ENCODE measurements at places on chromosomes 4 and X. TPM values are rescaled to one million over a fixed set of nuclear protein-coding genes. Genes with fewer than 3 reads are reported as not detected.

GRCh38 chrX:87728024-87728423 is 210.4 kb downstream of the KLHL4 start:
- no peaks in the 10 kb centered on the region for H3K4me1 ChIP-seq
- H3K27me3 ChIP-seq, result no peaks in the 10 kb centered on the region
- DNase-seq, result no peak

- H3K4me1 ChIP-seq, result peaks cover 39% of the 10 kb centered on the region
- peaks cover 39% of the 10 kb centered on the region for H3K36me3 ChIP-seq
- peak; percentile 21 for DNase-seq
- H3K27me3 ChIP-seq, result peaks cover 24% of the 10 kb centered on the region
Measured at GRCh38 chrX:40091691-40092421, 5.9 kb downstream of the BCOR start.

Gene ADGRG4
- total RNA-seq, result not detected

- DNase-seq, result no peak
- H3K27me3 ChIP-seq, result no peaks in the 10 kb centered on the region
- peaks cover 39% of the 10 kb centered on the region for H3K36me3 ChIP-seq
- H3K27ac ChIP-seq, result no peak overlapping the region
Measured at GRCh38 chr4:101349801-101350064, 2.4 kb upstream of the PPP3CA start.

Gene NUDT10
- total RNA-seq, result not detected

DNA sequence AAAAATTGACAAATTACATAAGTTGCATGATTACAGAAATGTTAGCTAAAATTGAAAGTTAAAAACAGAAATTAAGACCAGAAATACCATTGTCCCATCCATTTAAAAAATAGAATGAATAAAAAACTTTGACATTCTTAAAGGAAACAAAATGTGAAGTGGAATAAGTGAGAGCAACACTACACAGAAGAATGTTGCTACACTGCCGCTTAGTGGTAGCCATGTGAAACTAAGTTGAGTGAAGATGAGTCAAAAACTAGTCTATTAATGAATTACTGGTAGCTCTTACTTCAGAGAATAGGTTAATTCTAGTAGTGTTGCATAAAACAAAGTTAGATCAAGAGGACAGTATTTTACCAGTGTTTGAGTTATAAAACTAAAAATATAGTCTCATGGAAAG is 571.0 kb upstream of the KLHL4 start:
- no peaks in the 10 kb centered on the region for H3K4me1 ChIP-seq
- H3K4me3 ChIP-seq, result no peak overlapping the region
- H3K36me3 ChIP-seq, result no peaks in the 10 kb centered on the region
- H3K27ac ChIP-seq, result no peak overlapping the region
- H3K27me3 ChIP-seq, result no peaks in the 10 kb centered on the region

Gene FGFBP2
- not detected for total RNA-seq

GRCh38 chr4:89067417-89067816 is 10.4 kb upstream of the FAM13A start:
- no peak overlapping the region for H3K4me3 ChIP-seq
- H3K27ac ChIP-seq, result no peak overlapping the region
- H3K27me3 ChIP-seq, result no peaks in the 10 kb centered on the region
- no peaks in the 10 kb centered on the region for H3K36me3 ChIP-seq
- no peak for DNase-seq

Gene DCAF8L1
- total RNA-seq, result not detected

- no peak for DNase-seq
- no peaks in the 10 kb centered on the region for H3K27me3 ChIP-seq
- H3K4me1 ChIP-seq, result no peaks in the 10 kb centered on the region
- H3K27ac ChIP-seq, result no peak overlapping the region
Measured at GRCh38 chr4:172357006-172357540, 543.9 kb downstream of the GALNTL6 start.

- DNase-seq, result no peak
- peaks cover 12% of the 10 kb centered on the region for H3K4me1 ChIP-seq
Measured at GRCh38 chr4:23366557-23366906, 523.3 kb downstream of the PPARGC1A start.

GRCh38 chr4:1359144-1359501 is 12.1 kb downstream of the UVSSA start:
- H3K4me3 ChIP-seq, result no peak overlapping the region
- peaks cover 5% of the 10 kb centered on the region for H3K36me3 ChIP-seq
- H3K4me1 ChIP-seq, result no peaks in the 10 kb centered on the region
- DNase-seq, result no peak

Gene CDS1
- 22.4 TPM for total RNA-seq

Gene XAGE3
- total RNA-seq, result not detected

Gene GLRB
- total RNA-seq, result 9.1 TPM

GRCh38 chr4:34733185-34733941 is 1511.0 kb downstream of the ARAP2 start:
- H3K4me3 ChIP-seq, result no peak overlapping the region
- no peak overlapping the region for H3K27ac ChIP-seq
- no peaks in the 10 kb centered on the region for H3K36me3 ChIP-seq
- H3K4me1 ChIP-seq, result no peaks in the 10 kb centered on the region
- H3K27me3 ChIP-seq, result no peaks in the 10 kb centered on the region

GRCh38 chr4:19739101-19739651 is 512.5 kb upstream of the SLIT2 start:
- DNase-seq, result peak; percentile 42
- H3K36me3 ChIP-seq, result no peaks in the 10 kb centered on the region
- H3K27me3 ChIP-seq, result no peaks in the 10 kb centered on the region
- peaks cover 31% of the 10 kb centered on the region for H3K4me1 ChIP-seq

DNA sequence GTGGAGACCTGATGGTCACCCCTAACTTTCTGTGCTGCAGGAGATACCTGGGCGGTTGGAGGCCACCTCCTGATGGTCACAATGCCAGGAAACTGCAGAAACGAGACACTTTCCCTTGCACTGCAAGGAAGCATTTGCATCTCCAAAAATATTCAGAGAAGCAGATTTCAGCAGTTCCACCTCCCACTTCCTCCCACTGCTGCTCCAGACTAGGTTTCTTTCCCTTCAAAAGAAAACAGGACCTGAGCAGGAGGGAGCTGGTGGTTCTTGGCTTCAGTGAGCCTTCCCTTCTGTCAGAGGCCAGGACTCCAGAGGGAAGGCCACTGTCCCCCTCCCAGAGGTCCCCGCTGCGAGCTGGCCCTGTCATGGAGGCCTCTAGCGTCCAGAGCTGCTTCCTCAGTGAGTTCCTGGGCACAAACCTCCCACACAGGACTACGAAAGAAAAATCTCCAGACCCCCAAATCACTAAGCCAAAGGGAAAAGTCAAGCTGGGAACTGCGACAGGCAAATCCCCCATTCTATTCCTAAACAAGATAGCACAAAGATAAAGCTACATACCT is 35.9 kb downstream of the GPM6B start:
- H3K27ac ChIP-seq, result no peak overlapping the region
- no peaks in the 10 kb centered on the region for H3K27me3 ChIP-seq
- H3K4me3 ChIP-seq, result no peak overlapping the region
- peaks cover 5% of the 10 kb centered on the region for H3K36me3 ChIP-seq

DNA sequence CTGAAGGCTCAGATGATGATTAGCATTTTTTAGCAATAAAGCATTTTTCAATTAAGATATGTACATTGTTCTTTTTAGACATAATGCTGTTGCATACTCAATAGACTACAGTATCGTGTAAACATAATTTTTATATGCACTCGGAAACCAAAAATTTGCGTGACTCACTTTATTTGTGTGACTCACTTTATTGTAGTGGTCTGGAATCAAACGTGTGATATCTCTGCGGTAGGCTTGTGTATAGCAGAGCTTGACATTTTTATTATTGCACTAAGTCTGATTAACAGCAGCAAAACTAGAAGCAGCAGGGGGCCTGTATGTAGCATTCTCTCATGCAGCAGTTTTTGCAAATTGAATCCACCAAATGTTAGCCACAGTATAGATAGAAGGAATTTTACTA is 119.1 kb upstream of the PRDX4 start:
- no peak for DNase-seq
- no peak overlapping the region for H3K27ac ChIP-seq
- H3K4me1 ChIP-seq, result no peaks in the 10 kb centered on the region
- no peaks in the 10 kb centered on the region for H3K36me3 ChIP-seq
- no peaks in the 10 kb centered on the region for H3K27me3 ChIP-seq

GRCh38 chr4:3709846-3710441 is 56.2 kb upstream of the ADRA2C start:
- H3K27ac ChIP-seq, result no peak overlapping the region
- H3K4me3 ChIP-seq, result no peak overlapping the region
- H3K27me3 ChIP-seq, result peaks cover 42% of the 10 kb centered on the region
- H3K36me3 ChIP-seq, result no peaks in the 10 kb centered on the region
- H3K4me1 ChIP-seq, result no peaks in the 10 kb centered on the region
